ENCODE measurements at places on chromosomes 4 and X. TPM values are rescaled to one million over a fixed set of nuclear protein-coding genes. Genes with fewer than 3 reads are reported as not detected.

The ZNF711 gene
- total RNA-seq = 21.1 TPM

- H3K27me3 ChIP-seq = no peaks in the 10 kb centered on the region
- H3K27ac ChIP-seq = no peak overlapping the region
- H3K36me3 ChIP-seq = peaks cover 45% of the 10 kb centered on the region
- no peak for DNase-seq
- H3K4me3 ChIP-seq = no peak overlapping the region
Measured at GRCh38 chr4:127889903-127890302, 9.2 kb downstream of the PLK4 start.

- H3K4me3 ChIP-seq = no peak within 1 kb of the TSS
- no peak for DNase-seq
- H3K27ac ChIP-seq = no peak within 1 kb of the TSS
- H3K36me3 ChIP-seq = peaks cover 7% of the 10 kb centered on the region
- peaks cover 10% of the 10 kb centered on the region for H3K4me1 ChIP-seq
Measured at GRCh38 chrX:71618303-71618721, at the start of gene CXCR3. Gene CXCR3 (minus strand): TSS chrX:71618511. CDS start chrX:71618449, 62 bp downstream.

- no peak overlapping the region for H3K4me3 ChIP-seq
- H3K36me3 ChIP-seq = no peaks in the 10 kb centered on the region
- H3K27me3 ChIP-seq = no peaks in the 10 kb centered on the region
- no peak for DNase-seq
Measured at GRCh38 chr4:185110375-185110823, 32.7 kb upstream of the SLC25A4 start.

GRCh38 chrX:150421816-150422215 lies 58.7 kb downstream of the MAMLD1 start:
- H3K27ac ChIP-seq = no peak overlapping the region
- no peaks in the 10 kb centered on the region for H3K4me1 ChIP-seq
- H3K27me3 ChIP-seq = no peaks in the 10 kb centered on the region
- DNase-seq = no peak
- H3K4me3 ChIP-seq = no peak overlapping the region

DNA sequence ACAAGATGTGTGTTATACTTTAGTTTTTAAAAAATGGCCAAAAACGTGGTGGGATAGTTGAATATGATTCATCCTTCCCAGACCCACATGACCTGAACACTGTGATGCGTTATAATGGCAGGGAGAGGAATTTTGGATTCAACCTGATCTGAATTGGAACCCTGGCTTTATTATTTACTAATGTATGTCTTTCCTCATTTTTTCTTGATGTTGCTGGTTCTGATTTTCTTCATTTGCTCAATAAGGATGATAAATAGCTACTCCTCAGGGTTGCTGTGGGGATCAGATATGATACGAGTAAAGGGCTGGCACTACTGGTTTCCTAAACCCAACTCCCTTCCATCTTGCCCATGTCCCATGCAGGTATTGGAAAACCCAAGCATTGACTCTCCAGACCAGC lies 24.2 kb upstream of the ACSL1 start:
- H3K36me3 ChIP-seq = no peaks in the 10 kb centered on the region
- no peak overlapping the region for H3K27ac ChIP-seq
- no peak for DNase-seq
- H3K4me1 ChIP-seq = peaks cover 3% of the 10 kb centered on the region
- H3K27me3 ChIP-seq = no peaks in the 10 kb centered on the region

The GABRB1 gene
- under 0.01 TPM for total RNA-seq

DNA sequence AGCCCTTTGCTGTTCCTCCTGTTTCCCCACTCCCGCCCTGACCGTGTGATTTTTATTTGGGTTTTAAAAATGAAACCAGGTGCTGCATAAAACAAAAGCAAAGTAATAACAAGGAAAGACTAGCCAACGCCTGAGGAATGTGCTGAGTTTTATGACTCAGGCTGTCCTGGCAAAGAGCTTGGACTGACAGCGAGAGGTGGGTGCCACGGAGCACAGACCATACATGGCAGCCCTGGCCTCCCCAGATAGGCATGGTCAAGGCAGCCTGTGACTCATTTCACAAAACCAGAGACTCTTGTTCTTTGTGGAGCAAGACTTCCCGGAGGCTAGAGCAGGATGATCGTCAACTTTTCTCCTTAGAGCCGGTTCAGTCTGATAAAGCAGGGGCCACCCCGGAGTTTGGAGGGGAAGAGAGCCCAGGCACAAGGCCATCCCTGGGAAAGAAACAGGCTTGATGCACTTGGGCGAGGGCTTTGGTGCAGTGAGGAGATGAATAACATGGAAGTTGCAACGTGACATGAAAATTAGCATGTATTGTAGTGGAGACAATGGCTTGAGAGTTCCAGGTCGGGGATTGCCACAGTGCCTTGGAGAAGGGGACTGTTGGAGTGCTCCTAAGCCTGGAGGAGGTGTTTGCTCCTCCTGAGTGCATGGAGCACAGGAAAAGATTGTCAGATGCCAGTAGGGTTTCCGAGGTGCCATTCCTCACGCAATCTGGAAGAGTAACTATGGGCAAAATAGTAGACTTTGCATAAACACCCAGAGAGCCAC lies 54.8 kb downstream of the C4orf51 start:
- H3K4me3 ChIP-seq = no peak overlapping the region
- H3K36me3 ChIP-seq = no peaks in the 10 kb centered on the region
- no peak for DNase-seq
- H3K27ac ChIP-seq = no peak overlapping the region
- peaks cover 3% of the 10 kb centered on the region for H3K4me1 ChIP-seq
- no peaks in the 10 kb centered on the region for H3K27me3 ChIP-seq

GRCh38 chr4:55172694-55173287 lies 47.4 kb upstream of the KDR start:
- H3K36me3 ChIP-seq = no peaks in the 10 kb centered on the region
- DNase-seq = no peak
- no peak overlapping the region for H3K4me3 ChIP-seq
- H3K4me1 ChIP-seq = no peaks in the 10 kb centered on the region
- H3K27me3 ChIP-seq = no peaks in the 10 kb centered on the region
- H3K27ac ChIP-seq = no peak overlapping the region

- H3K27ac ChIP-seq = no peak overlapping the region
- H3K4me3 ChIP-seq = no peak overlapping the region
- no peak for DNase-seq
- H3K36me3 ChIP-seq = no peaks in the 10 kb centered on the region
- no peaks in the 10 kb centered on the region for H3K4me1 ChIP-seq
Measured at GRCh38 chrX:118724365-118724764, 3.0 kb upstream of the IL13RA1 start.

DNA sequence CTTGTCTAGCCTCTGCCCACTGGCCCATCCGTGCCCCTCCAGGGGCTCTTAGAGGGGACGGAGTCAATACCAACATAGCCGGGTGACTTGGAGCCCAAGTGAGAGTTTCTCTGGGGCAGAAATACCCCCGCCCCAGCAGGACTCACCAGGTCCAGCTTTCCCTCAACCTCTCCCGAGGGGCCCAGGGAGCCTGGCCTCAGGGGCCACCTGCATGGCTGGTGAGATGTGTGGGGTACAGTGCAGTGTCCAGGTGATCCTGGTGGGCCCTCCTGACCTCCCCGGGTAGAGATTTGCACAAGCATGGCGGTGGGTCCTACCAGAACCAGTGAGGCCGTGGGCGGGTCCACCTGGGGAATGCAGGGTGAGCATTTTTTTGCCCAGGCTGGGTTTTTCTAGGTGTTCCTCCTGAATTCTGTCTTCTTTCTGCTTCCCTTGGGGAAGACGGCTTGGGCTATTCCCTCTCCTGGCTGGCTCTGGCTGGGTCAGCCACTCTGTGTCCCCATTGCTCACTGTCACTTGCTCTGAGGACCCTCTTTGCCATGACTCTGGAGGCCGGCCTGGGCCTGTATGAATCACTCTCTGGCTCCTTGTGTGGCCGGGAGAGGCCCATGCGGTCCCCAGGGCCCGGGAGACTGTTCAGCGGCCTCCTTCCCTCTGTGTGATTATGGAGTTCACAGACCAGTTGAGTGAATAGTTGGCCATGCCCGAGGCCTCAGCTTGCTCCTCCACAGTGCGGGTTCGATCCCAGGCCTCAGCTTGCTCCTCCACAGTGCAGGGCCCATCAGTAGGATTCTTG lies 71.0 kb upstream of the NKX1-1 start:
- H3K4me1 ChIP-seq = no peaks in the 10 kb centered on the region
- no peak overlapping the region for H3K4me3 ChIP-seq
- H3K27ac ChIP-seq = no peak overlapping the region
- H3K36me3 ChIP-seq = no peaks in the 10 kb centered on the region

The CCDC110 gene
- 0.24 TPM for total RNA-seq

The H2BW2 gene
- total RNA-seq = not detected

- peaks cover 3% of the 10 kb centered on the region for H3K4me1 ChIP-seq
- H3K4me3 ChIP-seq = no peak overlapping the region
- no peaks in the 10 kb centered on the region for H3K36me3 ChIP-seq
Measured at GRCh38 chr4:183989461-183989860, 84.4 kb downstream of the STOX2 start.

The USP17L15 gene
- total RNA-seq = not detected

The ASB12 gene
- total RNA-seq = 0.09 TPM

- peaks cover 22% of the 10 kb centered on the region for H3K36me3 ChIP-seq
- H3K27me3 ChIP-seq = no peaks in the 10 kb centered on the region
- no peak overlapping the region for H3K4me3 ChIP-seq
- H3K27ac ChIP-seq = no peak overlapping the region
Measured at GRCh38 chrX:71546879-71547278, 14.0 kb downstream of the OGT start.

The F8A2 gene
- not detected for total RNA-seq

GRCh38 chr4:89506866-89507491 lies 199.4 kb upstream of the GPRIN3 start:
- no peak for DNase-seq
- H3K4me1 ChIP-seq = no peaks in the 10 kb centered on the region
- H3K36me3 ChIP-seq = no peaks in the 10 kb centered on the region
- no peak overlapping the region for H3K4me3 ChIP-seq

The TDO2 gene
- total RNA-seq = 0.66 TPM

DNA sequence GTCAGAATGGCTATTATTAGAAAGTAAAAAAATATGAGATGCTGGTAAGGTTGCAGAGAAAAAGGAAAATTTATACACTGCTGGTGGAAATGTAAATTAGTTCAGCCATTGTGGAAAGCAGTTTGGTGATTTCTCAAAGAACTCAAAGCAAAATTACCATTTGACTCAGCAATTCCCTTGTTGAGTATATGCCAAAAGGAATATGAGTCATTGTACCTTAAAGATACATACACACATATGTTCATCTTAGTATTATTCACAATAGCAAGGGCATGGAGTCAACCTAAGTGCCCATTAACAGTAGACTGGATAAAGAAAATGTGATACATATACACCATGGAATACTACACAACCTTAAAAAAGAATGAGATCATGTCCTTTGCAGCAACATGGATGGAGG lies 148.2 kb downstream of the COMMD8 start:
- H3K4me3 ChIP-seq = no peak overlapping the region
- H3K27me3 ChIP-seq = no peaks in the 10 kb centered on the region
- H3K27ac ChIP-seq = no peak overlapping the region
- no peaks in the 10 kb centered on the region for H3K4me1 ChIP-seq

The GCNA gene
- 2.8 TPM for total RNA-seq

GRCh38 chr4:133151691-133152329 lies 2.7 kb downstream of the PCDH10 start:
- H3K27ac ChIP-seq = no peak overlapping the region
- DNase-seq = no peak
- H3K36me3 ChIP-seq = no peaks in the 10 kb centered on the region
- peaks cover 69% of the 10 kb centered on the region for H3K27me3 ChIP-seq
- H3K4me3 ChIP-seq = peak overlapping the region; percentile 51

Measured in thymus (tissue), 14 donors.